Right renal cortex interstitium (tissue), 3 donors: ENCODE measurements at places on chromosomes 7 and 10. TPM values are rescaled to one million over a fixed set of nuclear protein-coding genes. Genes with fewer than 3 reads are reported as not detected.

GRCh38 chr7:137715121-137715520 lies 131.7 kb downstream of the DGKI start:
- no peak for DNase-seq

DNA sequence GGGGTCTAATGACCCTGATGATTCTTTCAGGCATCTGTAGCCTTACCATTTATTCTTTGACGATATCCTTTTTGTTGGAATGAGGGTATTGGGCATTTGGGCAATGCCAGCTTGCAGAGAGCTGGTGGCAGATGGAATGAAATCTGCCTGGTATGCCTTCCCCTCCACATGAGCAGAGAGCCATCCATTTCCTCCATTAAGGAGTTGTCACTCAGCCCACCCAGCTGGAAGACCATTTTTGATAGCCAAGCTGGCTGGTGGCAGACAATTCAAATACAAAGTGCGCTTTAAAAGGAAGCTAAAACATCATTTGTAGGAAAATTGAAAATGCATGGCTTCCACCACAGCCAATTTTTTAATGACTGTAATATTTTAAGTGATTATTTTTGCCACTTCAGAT lies 240.1 kb upstream of the SLC26A5 start:
- DNase-seq, result no peak

- no peak for DNase-seq
These were observed 53.8 kb upstream of the ADRA2A start for GRCh38 chr10:111023060-111023459.

GRCh38 chr7:73718905-73719805 lies at the start of gene STX1A:
Gene STX1A (minus strand): TSS chr7:73719669. CDS start chr7:73719631, 38 bp downstream.
- no peak for DNase-seq

RPEL1 gene
- 0.17 TPM for polyA plus RNA-seq

CUL2 gene
- 46.6 TPM for polyA plus RNA-seq
